NCI-H2081 (cell line): ENCODE measurements at places on chromosomes 6 and 20.

DNA sequence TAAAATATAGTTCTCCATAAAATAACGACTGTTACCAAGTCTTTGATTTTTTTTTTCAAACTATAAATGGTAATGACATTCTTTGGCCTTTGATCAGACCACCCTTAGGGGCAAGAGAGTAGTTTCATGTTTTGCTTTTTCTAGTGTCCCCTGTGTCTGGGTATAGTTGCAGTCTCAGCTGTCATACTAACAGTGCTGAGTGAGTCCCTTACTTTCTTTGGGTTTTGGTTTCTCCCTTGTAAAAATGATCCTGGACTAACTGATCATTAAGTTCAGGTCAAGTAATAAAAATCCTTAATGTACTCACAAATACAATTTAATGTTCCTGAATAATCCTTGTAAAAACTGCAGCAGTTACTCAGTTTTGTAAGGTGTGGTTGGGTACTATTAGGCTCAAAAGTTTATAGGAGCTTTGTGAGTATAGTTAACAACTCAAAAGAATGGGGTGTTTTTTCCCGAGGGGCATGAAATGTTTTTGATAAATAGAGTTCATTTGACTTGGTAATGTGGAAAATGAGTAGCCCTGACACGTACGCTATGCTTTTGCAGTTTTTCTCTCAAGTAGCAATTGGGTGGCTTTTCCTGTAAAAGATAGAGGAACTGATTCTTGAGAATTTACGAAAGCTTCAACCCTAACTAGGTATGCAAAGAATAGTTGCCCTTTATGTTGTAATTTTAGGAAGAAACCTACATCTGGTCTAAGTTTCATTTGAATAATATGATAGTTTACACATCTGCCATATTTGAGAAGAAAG lies 6.2 kb downstream of the PTPN1 start:
- no peak for DNase-seq

DNA sequence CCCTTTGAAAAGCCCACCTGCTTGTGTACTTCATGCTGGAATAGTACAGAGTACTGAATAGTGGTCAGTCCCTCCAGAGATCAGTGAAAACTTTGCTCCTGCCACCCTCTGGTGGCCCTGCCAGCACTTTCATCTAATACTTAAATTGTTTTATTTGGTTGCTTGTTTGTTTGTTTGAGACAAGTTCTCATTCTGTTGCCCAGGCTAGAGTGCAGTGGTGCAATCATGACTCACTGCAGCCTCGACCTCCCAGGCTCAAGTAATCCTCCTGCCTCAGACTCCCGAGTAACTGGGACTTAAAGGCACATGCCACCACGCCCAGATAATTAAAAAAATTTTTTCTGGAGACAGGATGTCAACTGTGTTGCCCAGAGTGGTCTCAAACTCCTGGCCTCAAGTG lies 9.1 kb downstream of the FAM83D start:
- DNase-seq, result no peak

- no peak for DNase-seq
These were observed 34.4 kb upstream of the ASF1A start for GRCh38 chr6:118859517-118860064.

DNA sequence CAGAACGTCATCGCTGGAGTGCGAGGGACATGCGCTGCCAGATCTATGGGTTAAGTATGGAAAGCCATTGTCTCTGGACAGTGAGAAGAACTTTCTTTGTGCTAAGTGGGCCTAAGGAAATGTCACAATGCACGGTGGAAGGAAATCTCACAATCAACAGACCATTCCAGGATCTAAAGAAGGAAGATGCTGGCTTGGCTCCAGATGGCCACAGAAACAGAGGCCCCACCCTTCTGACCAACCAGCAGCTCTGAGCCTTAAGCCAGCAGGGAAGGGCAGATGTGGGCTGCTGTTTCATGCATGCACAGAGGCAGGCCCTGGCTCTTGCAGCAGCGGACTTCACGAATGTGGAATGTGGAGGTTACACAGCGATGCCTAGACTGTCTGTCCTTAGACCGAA lies 156.3 kb downstream of the SOBP start:
- no peak for DNase-seq

DNA sequence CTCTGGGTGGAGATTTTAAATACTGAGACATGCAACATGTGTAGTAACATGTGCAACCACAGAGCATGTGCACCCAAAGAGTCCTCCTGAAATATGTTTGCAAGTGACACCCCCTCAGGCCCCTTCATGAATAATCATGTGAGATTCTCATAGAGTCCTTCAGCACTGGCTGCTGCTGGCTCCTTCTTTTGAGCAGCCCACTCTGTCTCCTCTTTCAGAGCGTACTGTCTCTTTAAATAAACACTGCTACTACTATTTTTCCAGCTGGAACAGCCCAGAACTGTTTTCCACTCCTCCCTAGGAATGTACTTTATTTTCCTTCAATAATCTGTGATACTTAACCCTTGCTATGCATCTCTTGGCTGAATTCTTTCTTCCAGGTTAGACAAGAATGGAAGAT lies 42.0 kb downstream of the HLA-DRB5 start:
- no peak for DNase-seq

DNA sequence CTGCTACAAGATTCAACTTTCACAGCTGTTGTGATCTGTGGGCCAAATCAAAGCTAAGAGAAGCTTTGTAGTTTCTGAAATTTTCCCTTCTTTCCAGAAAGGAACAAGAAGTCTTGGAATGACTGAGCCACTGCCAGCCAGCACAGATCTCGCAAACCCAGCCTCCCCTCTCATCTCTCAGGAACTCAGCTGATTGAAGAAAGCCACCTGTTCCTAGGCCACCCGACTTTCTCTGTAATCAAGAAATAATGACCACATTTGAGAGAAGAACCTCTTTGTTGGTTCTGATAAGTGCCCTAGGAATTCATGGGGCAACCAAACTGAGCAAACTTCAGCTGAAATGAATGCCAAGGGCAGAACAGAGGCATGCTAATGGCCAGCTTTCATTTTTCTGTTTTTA lies 61.7 kb downstream of the HDGFL1 start:
- no peak for DNase-seq

- DNase-seq, result no peak
These were observed 670.8 kb downstream of the KIF16B start for GRCh38 chr20:15902493-15902892.

- no peak for DNase-seq
These were observed 426.5 kb downstream of the CD83 start for GRCh38 chr6:14543971-14544585.

GRCh38 chr6:35152067-35152707 lies 11.0 kb upstream of the TCP11 start:
- DNase-seq, result no peak

DNA sequence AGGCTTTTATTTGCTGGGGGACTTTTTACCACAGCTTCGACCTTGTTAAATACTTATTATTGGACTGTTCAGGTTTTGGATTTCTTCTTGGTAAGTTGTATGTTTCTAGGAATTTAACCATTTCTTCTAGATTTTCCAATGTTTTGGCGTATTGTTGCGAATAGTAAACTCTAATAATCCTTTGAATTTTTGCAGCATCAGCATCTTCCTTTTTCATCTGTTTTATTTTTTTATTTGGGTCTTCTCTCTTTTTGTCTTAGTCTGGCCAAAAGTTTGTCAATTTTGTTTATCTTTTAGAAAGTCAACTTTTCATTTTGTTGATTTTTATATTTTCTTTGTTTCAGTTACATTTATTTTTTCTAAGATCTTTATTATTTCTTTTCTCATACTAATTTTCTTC lies 1272.0 kb downstream of the HACE1 start:
- no peak for DNase-seq

DNA sequence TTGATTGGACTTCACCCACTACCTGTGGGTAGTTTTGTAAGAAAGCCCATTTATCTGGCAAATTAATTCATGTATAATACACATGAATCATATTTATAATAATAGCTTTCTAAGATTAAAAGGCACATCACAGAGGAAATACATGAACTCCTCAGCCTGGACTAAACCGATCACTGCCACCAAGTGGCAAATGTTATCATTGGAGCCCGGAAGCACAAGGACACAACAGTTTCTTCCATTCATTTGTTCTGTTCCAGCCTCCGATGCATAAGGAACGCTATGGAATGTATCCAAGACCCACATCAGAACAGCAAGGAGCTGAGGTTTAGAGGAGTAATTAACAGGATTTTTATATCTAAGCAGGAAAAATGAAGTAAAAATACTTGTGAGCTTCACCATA lies 13.9 kb upstream of the IPCEF1 start:
- peak; percentile 29 for DNase-seq

DNA sequence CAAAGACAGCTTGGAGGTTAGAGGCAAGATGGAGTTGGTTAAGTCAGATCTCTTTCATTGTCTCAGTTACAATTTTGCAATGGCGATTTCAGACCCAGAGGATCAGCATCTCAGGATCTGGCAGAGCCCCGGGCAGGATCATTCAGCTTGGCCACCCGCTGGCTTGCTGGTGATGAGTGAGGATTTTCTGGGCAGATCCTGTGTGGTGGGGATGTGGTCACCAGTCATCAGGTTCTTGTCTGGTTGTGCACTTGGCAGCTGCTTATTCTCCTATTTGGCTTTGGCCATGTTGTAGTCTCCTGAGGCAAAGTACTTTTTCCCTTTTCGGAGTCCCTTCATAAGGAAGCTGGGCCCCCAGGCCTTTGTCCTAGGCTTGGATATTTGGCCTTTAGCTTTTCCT lies 953.9 kb downstream of the KIF16B start:
- DNase-seq, result no peak

GRCh38 chr6:108186226-108186625 lies 20.4 kb downstream of the NR2E1 start:
- no peak for DNase-seq

GRCh38 chr6:84773133-84773430 lies 8.7 kb upstream of the TBX18 start:
- DNase-seq, result no peak

GRCh38 chr6:72787391-72788031 lies 165.6 kb downstream of the KCNQ5 start:
- no peak for DNase-seq

DNA sequence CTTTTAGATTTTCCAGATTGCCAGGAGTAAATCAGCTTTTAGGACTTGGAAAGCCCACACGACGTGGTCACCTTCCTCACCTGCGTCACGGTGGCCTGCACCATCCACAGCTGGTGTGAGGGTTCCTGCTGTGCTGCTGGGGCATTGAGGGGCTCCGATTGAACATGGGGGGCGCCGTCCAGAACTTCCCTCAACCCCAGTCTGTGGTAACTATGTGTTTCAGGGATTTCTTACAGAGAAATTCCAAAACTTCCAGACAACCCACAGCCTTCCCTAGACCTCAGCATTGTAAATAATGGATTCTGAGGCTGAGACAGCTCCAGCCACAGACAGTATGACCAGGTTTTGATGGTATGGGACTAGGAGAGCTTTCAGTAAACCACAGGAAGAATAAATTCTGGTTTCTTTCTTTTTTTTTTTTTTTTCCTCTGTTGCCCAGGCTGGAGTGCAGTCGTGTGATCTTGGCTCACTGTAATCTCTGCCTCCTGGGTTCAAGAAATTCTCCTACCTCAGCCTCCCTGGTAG lies 46.7 kb upstream of the IRF4 start:
- DNase-seq, result no peak

DNA sequence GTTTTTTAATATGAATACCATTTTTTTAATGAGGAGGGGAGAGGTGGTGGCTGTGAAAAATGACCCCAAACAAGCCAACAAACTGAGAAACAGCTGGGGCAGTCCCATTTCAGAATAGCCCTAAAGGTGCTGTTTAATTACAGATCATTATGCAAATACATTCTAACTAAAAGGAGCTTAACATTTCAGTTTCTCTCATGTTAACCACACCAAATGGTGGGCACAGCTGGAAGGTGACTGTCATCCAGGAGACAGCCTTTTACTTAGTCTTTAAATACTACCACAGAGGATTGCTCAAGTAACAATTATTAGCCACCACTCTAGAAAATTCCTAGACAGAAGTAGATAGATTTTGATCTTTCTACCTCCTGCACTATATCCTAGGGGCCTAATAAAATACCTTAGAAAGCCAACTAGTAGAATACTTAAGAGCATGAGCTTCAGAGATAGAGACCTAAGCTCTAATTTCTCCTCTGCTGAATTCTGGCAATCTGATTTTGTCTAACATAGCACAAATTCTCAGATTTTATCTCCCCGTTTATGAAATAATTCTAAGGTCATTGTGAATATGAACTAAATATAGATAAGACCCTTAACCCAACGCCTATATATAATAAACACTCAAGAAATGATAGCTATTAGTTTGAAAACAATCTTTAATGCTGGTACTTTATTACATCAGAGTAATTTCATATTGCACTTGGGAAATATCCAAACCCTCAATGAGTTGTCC lies 615.1 kb upstream of the NRSN1 start:
- no peak for DNase-seq

GRCh38 chr6:32462609-32463008 lies 22.9 kb downstream of the HLA-DRA start:
- DNase-seq, result no peak

- DNase-seq, result no peak
These were observed 232.2 kb upstream of the FLRT3 start for GRCh38 chr20:14569641-14570040.

- no peak for DNase-seq
These were observed 85.0 kb downstream of the CDC40 start for GRCh38 chr6:110265273-110265672.

GRCh38 chr20:36440370-36441026 lies 100.8 kb upstream of the MYL9 start:
- no peak for DNase-seq

GRCh38 chr6:141562851-141563763 lies 569.6 kb upstream of the GJE1 start:
- DNase-seq, result peak; percentile 64

- DNase-seq, result no peak
These were observed 37.1 kb downstream of the EYA2 start for GRCh38 chr20:46931699-46932098.

GRCh38 chr6:27177485-27178406 lies 69.8 kb upstream of the PRSS16 start:
- DNase-seq, result peak; percentile 69
